ENCODE measurements at places on chromosomes 2 and 18. TPM values are rescaled to one million over a fixed set of nuclear protein-coding genes. Genes with fewer than 3 reads are reported as not detected.

NOSTRIN gene
- total RNA-seq = 1.2 TPM

IL1R2 gene
- 1.1 TPM for total RNA-seq

EFHD1 gene
- total RNA-seq = 4.7 TPM

SRD5A2 gene
- total RNA-seq = 0.02 TPM

COL5A2 gene
- total RNA-seq = 69.7 TPM

SLC20A1 gene
- 164 TPM for total RNA-seq

COLEC11 gene
- 0.53 TPM for total RNA-seq

PDE1A gene
- 0.17 TPM for total RNA-seq
